ENCODE measurements at places on chromosomes 13 and 19.
A peak's percentile ranks its signal among the peaks of the same experiment; 100 is the strongest.

GRCh38 chr13:77894743-77895142 lies 23.9 kb downstream of the EDNRB start:
- DNase-seq = no peak

GRCh38 chr13:25633093-25633492 lies 261.3 kb downstream of the ATP8A2 start:
- no peak for DNase-seq

- DNase-seq = peak; percentile 63
Observed at GRCh38 chr19:1767464-1767933, 14.2 kb downstream of the ONECUT3 start.

GRCh38 chr19:13926715-13927114 lies 11.5 kb downstream of the PODNL1 start:
- no peak for DNase-seq

- no peak for DNase-seq
Observed at GRCh38 chr13:43397111-43397510, 373.7 kb downstream of the DNAJC15 start.

DNA sequence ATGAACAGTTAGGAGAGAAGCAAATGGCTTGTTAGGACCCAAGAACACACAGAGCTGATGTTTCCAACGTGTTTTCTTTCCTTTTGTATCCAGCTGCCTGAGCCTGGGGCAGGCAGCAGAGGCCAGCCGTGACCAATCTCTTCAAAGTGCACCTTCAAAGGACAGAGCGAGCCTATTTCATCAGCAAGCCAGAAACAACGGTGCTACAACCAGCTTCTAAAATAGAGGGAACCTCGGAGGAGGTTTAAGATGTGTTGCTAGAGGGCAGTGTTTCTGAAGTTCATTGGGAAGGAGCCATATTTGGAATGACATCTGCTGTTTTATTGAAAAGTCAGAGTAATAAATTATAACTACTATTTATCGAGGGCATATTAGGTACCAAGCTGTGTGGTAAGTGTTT lies 56.2 kb upstream of the RFC3 start:
- no peak for DNase-seq

- DNase-seq = no peak
Observed at GRCh38 chr13:46615888-46616531, 63.0 kb downstream of the LRCH1 start.

DNA sequence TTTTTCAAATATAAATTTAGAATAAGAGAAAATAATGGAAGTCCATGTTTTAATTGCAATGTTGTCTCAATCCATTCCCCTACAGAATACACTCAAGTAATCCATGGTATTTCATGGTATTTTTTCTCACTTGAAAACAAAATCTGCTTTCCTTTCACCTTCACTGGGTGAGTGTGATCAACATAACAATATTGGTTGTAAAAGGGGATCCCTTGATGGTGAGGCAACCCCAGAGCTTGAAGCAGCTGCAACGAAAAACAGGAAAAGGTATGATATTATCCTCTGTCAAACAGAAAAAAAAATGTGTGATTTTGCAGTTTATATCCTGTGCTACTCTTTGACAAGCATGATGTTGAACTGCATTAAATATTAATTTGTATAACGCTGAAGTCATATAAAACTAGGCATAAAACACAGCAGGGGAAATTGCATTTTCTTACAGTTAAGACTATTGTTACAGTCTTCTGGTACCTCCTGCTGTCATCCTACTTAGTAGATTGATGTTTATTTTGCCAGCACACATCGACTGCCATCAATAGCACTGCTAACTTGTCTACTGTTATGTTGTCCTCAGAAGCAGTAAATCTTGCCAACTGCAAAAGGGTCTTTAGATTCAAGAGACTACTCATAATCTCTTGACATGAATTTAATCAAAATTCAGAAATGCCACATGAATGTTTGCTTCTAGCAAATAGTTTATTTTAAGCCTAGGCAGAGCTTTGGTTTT lies 373.1 kb upstream of the MIR17HG start:
- DNase-seq = no peak

GRCh38 chr19:16586991-16587832 lies 15.0 kb upstream of the SLC35E1 start:
- DNase-seq = no peak

DNA sequence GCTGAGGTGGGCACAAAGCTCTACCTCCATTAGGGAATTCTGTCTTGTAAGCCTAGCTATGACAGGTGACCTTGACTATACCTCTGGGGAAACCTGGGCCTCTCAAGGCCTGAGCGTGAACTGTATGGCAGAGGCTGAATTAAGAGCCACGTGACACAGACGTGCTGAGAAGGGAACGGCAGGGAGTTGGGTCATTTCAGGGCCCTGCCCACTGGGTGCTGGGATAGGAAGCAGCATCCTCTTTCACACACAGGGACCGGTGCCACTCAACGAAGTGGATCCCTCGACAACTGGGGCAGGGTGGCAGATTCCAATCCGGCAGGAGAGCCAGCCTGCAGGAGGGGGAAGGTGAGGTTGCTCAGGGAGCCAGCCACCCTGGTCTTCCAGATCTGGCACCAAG lies 9.2 kb downstream of the ASF1B start:
- no peak for DNase-seq

GRCh38 chr13:20405691-20406090 lies 120.0 kb downstream of the CRYL1 start:
- DNase-seq = no peak

DNA sequence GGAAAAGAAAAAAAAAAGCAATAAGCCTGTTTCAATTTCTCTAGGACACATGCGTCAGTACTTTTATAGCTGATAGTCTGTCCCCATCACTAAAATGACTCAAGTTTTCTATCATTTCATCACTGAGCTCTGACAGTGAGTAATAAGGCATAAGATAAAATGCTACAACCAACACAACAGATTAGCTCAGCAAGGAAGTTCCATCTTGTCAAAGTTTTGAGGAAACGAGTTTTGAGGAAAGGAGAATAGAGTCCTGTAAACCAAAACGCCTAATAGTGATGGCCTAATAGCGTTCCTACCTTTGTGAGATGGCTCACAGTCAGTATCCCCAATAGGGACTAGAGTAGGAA lies 145.1 kb downstream of the LACC1 start:
- DNase-seq = no peak

DNA sequence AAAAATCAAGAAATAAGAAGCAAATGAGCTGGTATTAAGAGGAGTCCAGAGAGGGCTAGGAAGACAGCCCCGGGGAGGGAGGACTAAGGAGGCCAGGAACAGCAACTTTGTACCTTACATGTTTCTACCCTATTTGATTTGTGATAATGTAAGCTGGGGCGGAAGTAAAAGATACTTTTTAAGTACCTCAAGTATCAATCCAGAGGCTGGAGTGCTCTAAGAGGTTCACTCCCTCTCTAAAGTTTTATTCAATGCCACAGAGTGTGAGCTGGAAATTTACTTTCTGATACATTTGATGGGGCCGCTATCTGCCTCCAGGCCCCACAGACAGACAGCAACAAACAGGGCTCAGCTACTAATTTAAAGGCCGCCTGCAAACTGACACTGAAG lies 11.4 kb downstream of the MLLT1 start:
- no peak for DNase-seq

GRCh38 chr13:30222254-30222653 lies 85.1 kb downstream of the KATNAL1 start:
- no peak for DNase-seq

- peak; percentile 36 for DNase-seq
Observed at GRCh38 chr19:28466107-28467045, 746.6 kb downstream of the UQCRFS1 start.

- DNase-seq = no peak
Observed at GRCh38 chr19:16660763-16661479, at the start of gene TMEM38A. TMEM38A (plus strand) TSS chr19:16661139; CDS start chr19:16661218, 79 bp downstream.

- no peak for DNase-seq
Observed at GRCh38 chr13:21055511-21056045, 5.8 kb downstream of the LATS2 start.

DNA sequence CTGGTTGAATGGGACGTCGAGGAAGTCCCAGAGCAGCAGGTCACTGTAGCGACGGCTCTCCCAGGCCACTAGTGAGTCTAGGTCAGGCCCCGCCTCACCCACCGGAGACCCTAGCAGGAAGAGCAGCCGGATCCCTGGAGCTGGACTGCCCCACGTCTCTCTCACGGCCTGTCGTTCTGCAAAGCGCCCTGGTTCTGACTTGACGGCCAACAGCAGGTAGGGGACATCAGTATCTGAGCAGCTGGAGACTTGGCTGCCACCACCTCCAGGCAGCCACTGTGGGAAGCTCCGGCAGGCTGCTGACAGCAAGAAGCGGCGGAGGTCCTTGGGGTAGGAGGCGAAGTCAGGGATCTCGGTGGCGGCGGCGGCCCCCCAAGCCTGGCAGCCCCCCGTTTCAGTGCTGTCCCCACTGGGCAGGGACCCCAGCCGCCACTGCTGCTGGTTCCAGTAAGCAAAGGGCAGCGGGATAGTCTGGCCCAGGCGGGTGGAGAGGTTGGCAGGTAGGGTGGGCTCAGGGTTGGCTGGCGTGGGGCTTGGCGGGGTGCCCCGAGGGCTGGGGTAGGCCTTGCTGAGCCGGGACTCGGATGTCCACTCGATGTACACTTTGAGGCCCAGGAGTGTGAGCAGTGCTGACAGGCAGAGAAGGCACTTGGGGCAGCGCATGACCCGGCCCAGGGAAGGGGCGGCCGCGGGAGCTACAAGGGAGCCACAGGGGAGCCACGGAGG lies 895 bp downstream of the B3GNT8 start:
- DNase-seq = no peak

- no peak for DNase-seq
Observed at GRCh38 chr13:39688699-39689405, 33.4 kb downstream of the COG6 start.

GRCh38 chr19:2360833-2361232 lies 768 bp downstream of the TMPRSS9 start:
- no peak for DNase-seq

DNA sequence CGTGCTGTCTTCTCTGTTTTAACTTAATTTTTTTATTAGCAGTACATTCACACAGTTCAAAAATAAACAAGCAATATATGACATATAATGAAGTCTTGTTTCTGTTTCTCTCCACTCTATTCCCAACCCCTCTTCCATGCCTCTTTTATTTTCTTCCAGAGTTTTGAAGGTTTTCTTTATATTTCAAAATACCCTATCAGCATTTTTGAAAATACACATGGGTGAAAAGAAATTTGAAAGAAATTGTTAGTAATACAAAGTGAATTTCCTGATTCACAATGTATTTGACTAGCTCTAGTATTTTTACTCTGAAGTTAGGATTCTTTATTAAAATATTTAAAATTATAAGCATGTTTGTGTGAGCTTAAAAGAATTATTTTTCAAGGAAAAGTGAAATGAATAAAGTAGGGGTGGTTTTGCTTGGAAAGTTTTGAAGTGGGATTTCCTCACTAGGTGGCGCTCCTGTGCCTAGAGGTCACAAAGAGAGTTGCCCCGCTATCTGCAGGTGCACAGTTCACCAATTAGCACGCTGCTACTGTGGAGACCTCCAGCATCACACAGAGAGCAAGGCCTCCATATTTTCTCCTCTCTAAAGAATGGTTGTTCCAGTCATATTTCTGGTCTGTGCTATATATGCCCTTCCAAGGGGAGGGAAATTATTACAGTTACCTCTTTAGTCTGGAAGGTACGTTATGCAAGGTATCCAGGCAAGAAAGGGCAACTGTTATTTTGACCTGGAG lies 37.6 kb downstream of the SOX21 start:
- peak; percentile 40 for DNase-seq

GRCh38 chr19:30744741-30745475 lies 372.7 kb downstream of the ZNF536 start:
- DNase-seq = no peak

DNA sequence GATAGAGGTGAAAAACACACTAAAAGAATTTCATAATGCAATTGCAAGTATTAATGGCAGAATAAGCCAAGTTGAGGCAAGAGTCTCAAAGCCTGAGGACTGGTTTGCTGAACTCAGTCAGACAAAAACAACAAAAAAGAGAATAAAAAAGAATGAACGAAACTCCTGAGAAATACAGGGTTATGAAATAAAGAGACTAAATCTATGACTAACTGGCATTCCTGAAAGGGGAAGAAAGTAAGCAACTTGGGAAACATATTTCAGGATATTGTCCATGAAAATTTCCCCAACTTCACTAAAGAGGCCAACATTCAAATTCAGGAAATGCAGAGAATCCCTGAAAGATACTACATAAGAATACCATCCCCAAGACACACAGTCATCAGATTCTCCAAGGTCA lies 47.8 kb downstream of the UBL3 start:
- DNase-seq = no peak

DNA sequence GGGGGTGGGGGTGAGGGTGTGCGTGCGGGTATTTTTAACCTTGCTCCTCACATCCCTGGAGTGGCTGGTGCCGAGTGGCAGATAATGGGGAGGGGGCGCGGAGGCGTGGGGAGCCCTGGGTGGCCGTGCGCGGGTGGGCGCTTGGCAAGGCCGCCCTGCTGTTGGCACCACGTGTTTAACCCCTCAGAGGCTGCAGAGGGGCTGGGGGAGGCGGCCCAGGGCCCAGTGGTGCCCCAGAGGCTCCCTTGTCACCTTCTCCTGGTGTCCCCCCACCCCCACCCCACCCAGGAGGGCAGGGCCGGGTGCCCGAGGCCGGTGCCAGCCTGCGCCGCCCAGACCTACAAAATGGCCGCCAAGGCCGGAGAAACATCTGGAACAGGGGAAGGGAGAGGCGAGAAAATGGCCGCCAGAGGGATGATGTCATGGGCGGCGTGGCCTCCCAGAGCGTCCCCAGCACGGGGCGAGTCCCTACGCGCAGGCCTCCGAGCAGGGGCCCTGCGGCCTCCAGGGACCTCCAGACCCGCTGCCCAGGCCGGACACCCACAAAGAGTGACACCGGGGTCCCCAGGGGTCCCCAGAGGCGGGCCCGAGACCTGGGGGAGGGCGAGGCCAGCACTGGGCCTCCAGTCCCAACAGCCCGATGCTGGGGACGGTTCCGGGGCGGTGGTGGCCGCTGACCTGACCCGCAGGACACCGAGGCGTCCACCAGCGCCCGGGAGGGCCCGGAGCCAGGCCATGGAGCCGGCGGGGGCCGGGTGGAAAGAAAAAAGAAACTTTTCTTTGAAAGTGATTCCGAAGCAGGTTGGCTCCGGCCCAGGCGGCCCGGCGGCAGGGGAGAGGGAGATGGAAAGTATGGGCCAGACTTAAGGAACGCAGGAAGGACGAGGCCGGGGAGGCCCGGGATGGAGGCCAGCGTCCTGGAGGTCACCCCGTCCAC lies 38.2 kb downstream of the NFIC start:
- no peak for DNase-seq

- no peak for DNase-seq
Observed at GRCh38 chr13:103812971-103813370, 746.8 kb upstream of the SLC10A2 start.

GRCh38 chr19:2231621-2232221 lies 4.4 kb downstream of the PLEKHJ1 start:
- no peak for DNase-seq

GRCh38 chr13:93955904-93956303 lies 523.6 kb downstream of the DCT start:
- no peak for DNase-seq
